ENCODE measurements at places on chromosomes 12 and 14.

DNA sequence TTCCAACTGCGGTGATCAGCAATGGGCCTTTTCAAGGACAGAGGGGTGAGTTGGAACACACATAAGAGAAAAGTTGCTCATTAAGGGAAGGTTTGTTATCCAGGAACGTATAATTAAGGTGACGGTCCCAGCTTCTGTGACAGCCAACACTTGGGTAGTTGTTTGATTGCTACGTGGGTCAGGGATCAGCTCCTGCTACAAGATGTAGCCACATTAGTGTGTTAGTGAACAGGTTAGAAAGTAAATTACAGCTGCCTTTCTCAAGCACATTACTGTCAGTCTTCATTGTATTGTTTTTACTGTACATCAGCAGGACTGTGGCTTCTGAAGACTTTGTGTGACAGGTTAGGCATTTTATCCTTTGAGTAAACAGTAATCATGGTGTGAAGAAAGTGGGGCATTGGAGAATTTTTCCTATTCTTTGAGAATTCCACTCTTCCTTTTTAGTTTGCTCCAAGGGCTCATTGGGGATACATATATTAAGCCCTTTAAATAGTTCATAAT is 230.5 kb downstream of the EGLN3 start:
- no peak for DNase-seq

DNA sequence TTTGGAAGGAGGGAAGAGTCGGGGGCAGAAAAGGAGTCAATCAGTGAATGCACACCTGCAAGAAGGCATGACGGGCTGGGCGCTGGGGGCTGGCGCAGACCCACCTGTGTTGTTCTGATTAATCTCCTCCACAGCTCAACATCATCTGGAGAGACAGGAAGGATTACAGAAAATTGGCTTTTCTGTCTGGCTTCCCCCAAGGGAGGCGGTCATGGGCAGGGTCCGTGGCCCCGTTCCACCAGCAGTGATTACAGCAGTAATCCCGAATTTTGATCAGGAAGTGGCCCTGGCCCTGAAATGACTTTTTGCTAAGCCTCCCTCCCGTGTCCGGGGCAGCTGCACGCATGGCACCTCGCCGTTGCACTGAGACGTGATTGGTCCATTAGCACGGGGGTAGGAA is 24.4 kb upstream of the GALNT9 start:
- DNase-seq, result no peak

GRCh38 chr14:20177433-20177974 is 13.2 kb upstream of the OR11G2 start:
- no peak for DNase-seq

GRCh38 chr14:54226103-54226502 is 170.7 kb upstream of the CDKN3 start:
- no peak for DNase-seq

DNA sequence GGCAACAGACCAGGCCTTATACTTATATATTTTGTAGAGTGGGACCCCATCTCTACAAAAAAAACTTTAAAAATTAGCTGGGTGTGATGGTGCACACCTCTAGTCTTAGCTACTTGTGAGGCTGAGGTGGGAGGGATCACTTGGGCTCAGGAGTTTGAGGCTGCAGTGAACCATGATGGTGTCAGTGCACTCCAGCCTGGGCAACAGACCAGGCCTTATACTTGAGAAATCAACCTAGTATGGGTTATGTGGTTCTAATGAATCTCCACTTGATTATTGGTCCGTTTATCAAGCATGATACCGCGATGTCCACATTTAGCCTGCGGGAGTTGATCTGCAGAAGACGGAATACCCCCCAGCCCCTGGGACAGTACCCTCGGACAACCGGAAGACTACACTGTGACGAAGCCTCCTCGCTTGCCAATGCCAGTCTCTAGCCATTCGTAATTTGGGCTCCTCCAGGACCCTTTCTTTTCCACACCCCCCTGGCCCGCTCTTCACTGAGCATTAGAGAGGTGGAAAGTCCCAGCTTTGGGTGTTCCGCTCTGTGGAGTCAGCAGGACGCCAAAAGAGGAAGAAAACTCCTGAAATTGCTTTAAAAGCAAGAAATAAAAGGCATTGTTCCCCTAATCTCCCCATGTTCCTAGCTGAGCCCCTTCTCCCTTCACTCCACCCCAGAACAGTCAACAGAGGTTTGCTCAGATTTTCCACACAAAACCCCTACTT is 19.4 kb downstream of the LTBP2 start:
- no peak for DNase-seq

GRCh38 chr14:20631880-20632389 is 9.6 kb downstream of the OR6S1 start:
- DNase-seq, result no peak
